Eye (tissue), 1 donor: ENCODE measurements at places on chromosomes 3 and 15.
A peak's percentile ranks its signal among the peaks of the same experiment; 100 is the strongest.

- no peak for DNase-seq
These were observed 16.1 kb downstream of the KLF15 start for GRCh38 chr3:126340943-126341754.

DNA sequence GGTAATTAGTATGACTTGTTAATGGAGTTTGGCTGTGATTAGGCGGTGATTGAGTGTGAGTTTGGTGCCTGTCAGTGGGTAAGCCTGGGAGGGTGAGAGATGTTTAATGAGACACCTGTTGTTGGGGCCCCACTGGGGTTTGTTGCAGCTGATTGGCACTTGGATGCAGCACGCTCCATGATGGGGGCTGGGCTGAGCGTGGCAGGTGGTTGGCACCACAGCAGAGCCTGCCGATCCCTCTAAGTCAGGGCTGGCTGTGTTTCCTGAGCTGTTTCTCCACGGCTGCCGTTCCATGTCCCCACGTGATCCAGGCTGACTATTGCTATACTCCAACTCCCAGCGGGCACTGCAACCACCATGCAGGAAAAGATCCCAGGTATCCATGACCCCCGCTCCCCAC is 93.5 kb upstream of the ARRDC4 start:
- peak; percentile 5 for DNase-seq

GRCh38 chr15:83462953-83463433 is 15.9 kb downstream of the SH3GL3 start:
- no peak for DNase-seq

GRCh38 chr3:94362393-94362792 is 299.5 kb downstream of the NSUN3 start:
- peak; percentile 45 for DNase-seq

DNA sequence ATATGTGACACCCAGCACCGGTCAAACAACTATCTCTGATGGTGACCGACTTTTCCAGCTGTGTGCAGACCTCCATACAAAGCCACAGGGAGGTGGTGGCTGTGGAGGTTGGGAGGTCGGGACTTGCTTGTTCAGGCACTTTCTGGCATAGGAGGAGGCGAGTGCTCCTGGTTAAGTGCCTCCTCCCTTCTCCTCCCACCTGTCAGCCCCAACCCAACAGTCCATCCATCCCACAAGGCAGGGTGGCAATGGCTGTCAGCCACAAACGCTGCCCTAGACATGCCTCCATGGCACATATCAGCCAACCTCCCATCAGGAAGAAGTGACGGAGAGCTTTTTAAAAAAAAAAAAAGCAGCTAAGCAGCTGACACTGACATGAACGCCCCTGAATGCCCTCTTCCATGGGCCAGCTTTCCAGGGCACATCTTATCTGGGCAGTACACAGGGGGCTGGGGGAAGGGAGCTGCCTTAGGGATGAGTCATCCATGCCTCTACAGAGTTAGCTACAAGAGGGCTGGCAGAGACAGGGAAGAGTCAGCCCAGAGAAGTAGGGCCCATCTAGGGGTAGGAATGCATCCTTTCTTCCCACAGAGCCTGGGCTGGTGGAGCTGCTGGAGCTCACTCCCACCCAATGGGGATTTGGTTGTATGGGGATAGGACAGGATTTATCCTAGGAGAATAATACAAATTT is 41.2 kb downstream of the CCDC12 start:
- peak; percentile 70 for DNase-seq

- DNase-seq: no peak
These were observed 50.3 kb downstream of the FILIP1L start for GRCh38 chr3:100063929-100064461.

DNA sequence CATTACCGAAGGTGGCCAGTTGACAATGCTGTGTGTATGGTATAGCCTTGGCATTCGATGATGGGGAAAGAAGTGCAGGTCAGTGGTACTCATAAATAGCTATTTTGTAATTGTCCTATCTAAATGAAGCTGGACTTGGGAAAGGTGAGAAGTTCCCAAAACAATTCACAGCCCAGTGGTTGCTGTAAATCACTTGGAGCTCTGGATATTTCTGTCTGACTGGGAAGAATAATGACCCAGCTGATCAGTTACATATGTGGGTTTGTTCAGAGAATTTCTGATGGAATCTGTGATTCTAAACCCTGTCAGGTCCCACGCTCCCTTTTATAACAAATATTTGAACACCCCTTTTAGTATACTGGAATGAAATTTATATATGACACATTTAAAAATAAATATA is 133.9 kb upstream of the PFN2 start:
- DNase-seq: no peak

- DNase-seq: no peak
These were observed 18.6 kb downstream of the ZIC1 start for GRCh38 chr3:147427746-147428145.

GRCh38 chr3:54951405-54951804 is 23.5 kb upstream of the LRTM1 start:
- peak; percentile 68 for DNase-seq

- no peak for DNase-seq
These were observed 173.8 kb upstream of the TLE3 start for GRCh38 chr15:70271422-70272088.

GRCh38 chr15:67918205-67918861 is 78.5 kb upstream of the RNU6-1 start:
- DNase-seq: no peak

GRCh38 chr15:70159001-70159712 is 61.4 kb upstream of the TLE3 start:
- no peak for DNase-seq
